Right ventricle myocardium superior (tissue), 1 donor: ENCODE measurements at places on chromosomes 1 and 21. TPM values are rescaled to one million over a fixed set of nuclear protein-coding genes. Genes with fewer than 3 reads are reported as not detected.

PKNOX1 gene
- total RNA-seq, result 6.7 TPM

FCGR3A gene
- 23.0 TPM for total RNA-seq

CA6 gene
- not detected for total RNA-seq

FBLIM1 gene
- 99.1 TPM for total RNA-seq

NBPF1 gene
- total RNA-seq, result 11.7 TPM

NENF gene
- 106 TPM for total RNA-seq

MYOG gene
- not detected for total RNA-seq

NLRP3 gene
- total RNA-seq, result 0.56 TPM

LAD1 gene
- 1.9 TPM for total RNA-seq

QSOX1 gene
- 97.8 TPM for total RNA-seq

WDR64 gene
- not detected for total RNA-seq

CACNA1E gene
- total RNA-seq, result 4.7 TPM

LMX1A gene
- not detected for total RNA-seq

OR6N1 gene
- not detected for total RNA-seq

ABL2 gene
- 7.4 TPM for total RNA-seq

NIBAN1 gene
- 317 TPM for total RNA-seq

EXO1 gene
- total RNA-seq, result 0.62 TPM

DCDC2B gene
- not detected for total RNA-seq

SPRR2F gene
- not detected for total RNA-seq

CENPF gene
- 1.4 TPM for total RNA-seq

HTR1D gene
- total RNA-seq, result not detected
